Naive thymus-derived CD4-positive, alpha-beta T cell (primary cell): ENCODE measurements at places on chromosomes 16 and 17.

DNA sequence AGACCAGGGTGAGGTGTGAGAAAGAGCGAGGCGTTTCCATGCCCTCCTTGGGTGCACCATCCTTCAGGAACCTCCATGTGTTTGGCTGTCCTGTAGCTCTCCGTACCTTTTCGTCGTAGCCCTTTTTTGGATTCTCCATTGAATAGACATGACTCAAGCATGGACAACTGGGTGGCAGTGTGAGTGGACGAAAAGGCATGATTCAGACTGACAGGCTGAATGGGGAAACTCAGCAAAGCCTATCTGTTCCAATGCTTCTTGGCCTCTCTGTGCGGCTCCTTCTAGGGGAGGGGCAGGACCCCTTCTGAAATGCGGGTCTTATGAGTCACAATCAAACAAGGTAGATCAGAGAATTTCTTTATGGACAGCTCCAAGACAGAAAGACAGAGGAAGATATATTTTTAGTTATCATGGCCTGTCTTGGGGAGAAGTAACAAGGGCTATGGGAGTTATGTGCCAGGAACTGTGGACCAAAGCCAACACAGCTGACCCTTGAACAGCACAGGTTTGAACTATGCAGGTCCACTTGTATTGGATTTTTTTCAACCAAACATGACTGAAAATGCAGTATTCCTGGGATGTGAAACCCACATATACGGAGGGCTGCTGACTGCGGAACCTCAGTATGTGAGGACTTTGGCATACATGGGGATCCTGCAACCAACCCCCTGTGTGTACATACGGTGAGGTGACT lies 22.9 kb downstream of the ADORA2B start:
- DNase-seq = no peak
- peaks cover 10% of the 10 kb centered on the region for H3K4me1 ChIP-seq
- H3K27ac ChIP-seq = no peak overlapping the region
- no peaks in the 10 kb centered on the region for H3K36me3 ChIP-seq

DNA sequence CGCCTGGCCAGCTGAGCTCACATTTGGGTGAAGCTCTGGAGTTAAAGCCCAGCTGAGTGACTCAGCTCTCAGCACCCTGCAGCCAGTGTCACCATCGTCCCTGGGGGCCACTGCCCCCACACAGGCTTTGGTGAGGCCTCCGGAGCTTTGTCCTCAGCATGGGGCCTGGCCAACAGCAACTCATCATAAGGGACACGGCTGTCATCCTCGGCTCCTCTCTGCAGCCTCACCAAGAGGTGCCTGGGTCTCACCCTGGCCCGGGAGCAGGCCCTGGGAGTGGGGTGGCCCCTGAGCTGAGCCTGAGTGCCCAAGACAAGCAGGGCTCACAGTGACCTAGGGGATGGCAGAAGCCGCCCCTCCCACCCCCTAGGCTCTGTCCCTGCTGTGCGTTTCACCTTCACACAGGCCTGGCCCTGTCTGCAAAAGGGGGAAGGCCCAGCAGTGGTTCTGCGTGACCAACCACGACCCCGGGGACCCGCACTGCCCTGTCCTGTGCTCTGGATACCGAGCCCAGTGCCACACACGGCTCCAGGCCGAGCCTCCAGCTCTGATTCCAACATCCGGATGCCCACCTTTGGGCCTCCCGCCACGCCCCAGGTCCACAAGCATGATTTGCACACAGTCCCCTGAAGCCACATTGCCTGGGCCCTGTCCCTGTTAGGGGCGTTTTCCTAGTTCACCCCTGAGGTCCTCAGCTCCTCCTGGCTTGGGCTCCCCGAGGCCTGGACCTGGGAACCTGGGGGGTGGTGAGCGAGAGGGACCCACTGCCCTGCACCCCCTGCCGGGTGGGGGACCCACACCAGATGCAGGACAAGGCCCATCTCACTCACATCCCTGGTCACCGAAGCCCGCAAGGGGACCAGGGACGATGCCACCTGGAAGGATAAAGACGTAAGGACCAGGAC lies 21.8 kb upstream of the AATK start:
- H3K36me3 ChIP-seq = no peaks in the 10 kb centered on the region
- no peak for DNase-seq
- no peaks in the 10 kb centered on the region for H3K27me3 ChIP-seq

DNA sequence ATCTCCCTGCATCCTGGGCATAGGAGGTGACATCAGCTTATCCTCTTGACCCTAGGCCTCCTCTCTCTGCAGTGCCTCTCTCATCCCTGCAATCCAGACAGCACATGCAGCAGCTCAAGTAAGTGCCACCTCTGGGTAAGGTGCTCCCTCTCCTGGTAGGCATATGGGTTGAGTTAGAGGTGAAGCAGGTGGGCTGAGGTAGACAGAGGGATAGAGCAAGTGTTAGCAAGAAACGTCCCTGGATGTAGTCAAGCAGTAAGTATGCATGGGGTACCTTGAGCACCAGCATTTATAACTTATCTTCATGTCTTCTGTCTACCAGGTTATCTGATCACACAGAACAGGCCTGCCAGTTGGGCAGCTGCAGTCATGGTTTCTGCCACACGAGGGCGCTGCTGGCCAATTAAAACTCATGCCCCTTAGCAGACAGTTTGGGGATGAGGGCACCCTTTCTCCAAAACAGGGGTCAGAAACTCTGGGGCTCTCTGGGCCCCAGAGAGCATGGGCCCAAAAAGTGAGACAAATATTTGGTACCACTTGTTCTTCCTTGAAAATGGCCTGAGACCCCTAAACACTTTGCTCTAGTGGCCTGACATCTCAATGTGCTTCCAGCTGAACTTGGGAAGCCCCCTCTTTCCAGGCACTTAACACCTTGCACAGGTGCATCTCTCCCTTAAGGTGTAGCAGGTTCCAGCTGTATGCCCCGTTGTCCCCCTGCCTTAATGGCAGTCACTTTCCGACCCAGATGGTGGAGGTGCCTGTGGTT lies 59.8 kb downstream of the NEUROD2 start:
- H3K4me3 ChIP-seq = no peak overlapping the region
- no peaks in the 10 kb centered on the region for H3K36me3 ChIP-seq
- H3K27ac ChIP-seq = no peak overlapping the region
- no peaks in the 10 kb centered on the region for H3K27me3 ChIP-seq

- no peaks in the 10 kb centered on the region for H3K4me1 ChIP-seq
- no peaks in the 10 kb centered on the region for H3K27me3 ChIP-seq
- H3K36me3 ChIP-seq = no peaks in the 10 kb centered on the region
- no peak for DNase-seq
- H3K4me3 ChIP-seq = no peak overlapping the region
Observed at GRCh38 chr16:89572485-89573205, 2.9 kb upstream of the CPNE7 start.

DNA sequence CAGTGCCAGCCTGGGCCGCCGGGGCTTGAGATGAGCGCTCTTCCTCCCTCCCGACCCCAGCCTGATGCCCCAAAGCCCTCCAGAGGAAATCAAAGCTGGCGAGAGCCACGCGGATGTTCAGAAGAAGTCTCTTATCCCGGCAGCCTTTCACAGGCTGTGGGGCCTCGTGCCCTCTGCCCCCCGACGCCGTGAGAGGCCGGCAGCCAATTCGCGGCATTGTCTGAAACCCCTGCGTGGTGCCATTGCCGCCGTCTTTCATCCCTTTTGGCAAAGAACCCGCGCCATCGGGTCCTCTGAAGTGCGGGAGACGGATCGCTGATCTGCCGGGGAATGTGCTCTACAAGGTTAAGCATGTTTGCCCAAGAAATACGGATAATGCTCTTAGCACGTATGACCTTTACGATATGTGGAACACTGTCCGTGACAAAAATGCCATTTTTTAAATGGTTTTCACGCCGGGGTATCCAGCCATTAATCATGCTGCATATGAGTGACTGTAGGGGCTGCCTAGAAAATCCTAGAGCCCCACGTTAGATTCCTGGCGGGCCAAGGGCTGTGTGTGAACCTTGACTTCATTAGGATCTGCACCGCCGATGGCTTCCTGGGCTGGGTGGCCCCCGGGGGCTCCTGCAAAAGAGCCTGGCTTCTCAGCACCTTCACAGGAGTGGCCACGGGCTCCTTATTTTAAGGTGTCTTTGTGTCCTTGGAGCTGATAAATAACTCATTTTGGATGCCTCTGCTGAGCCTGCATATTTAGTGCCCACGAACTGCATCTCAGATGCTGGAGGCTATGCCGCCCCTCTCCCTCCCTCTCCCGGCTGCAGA lies 165.1 kb upstream of the TNRC6C start:
- no peaks in the 10 kb centered on the region for H3K36me3 ChIP-seq
- no peak overlapping the region for H3K4me3 ChIP-seq
- no peak overlapping the region for H3K27ac ChIP-seq
- no peak for DNase-seq
- no peaks in the 10 kb centered on the region for H3K27me3 ChIP-seq

- no peaks in the 10 kb centered on the region for H3K27me3 ChIP-seq
- peaks cover 6% of the 10 kb centered on the region for H3K4me1 ChIP-seq
- no peak overlapping the region for H3K4me3 ChIP-seq
- H3K36me3 ChIP-seq = no peaks in the 10 kb centered on the region
- DNase-seq = no peak
- no peak overlapping the region for H3K27ac ChIP-seq
Observed at GRCh38 chr17:799261-799660, 17.1 kb downstream of the MRM3 start.

- DNase-seq = no peak
- H3K36me3 ChIP-seq = no peaks in the 10 kb centered on the region
- H3K27ac ChIP-seq = no peak overlapping the region
- H3K4me1 ChIP-seq = no peaks in the 10 kb centered on the region
Observed at GRCh38 chr16:86669937-86670749, 91.8 kb downstream of the FOXL1 start.

DNA sequence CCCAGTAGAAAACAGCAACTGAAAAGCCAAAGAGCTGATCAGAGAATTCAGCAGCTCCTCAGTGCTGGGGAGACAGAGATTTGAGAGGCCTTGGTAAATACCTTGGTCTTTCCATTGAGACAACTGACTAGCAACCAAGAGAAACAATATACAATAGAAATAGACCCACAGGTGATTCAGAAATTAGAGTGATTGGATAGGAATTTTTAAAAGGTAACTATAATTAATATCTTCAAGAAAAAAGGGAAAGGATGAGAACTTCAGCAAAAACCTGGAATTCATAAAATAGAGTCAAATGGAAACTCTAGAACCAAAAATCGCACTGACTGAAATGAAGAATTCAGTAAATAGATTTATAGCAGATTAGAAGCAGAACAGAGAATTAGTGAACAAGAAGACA lies 32.5 kb upstream of the ITGAX start:
- no peaks in the 10 kb centered on the region for H3K4me1 ChIP-seq
- H3K36me3 ChIP-seq = no peaks in the 10 kb centered on the region
- no peak overlapping the region for H3K27ac ChIP-seq

GRCh38 chr17:45096141-45096540 lies 35.0 kb downstream of the NMT1 start:
- peaks cover 22% of the 10 kb centered on the region for H3K36me3 ChIP-seq
- no peaks in the 10 kb centered on the region for H3K4me1 ChIP-seq
- DNase-seq = no peak
- H3K4me3 ChIP-seq = no peak overlapping the region
- H3K27me3 ChIP-seq = no peaks in the 10 kb centered on the region

DNA sequence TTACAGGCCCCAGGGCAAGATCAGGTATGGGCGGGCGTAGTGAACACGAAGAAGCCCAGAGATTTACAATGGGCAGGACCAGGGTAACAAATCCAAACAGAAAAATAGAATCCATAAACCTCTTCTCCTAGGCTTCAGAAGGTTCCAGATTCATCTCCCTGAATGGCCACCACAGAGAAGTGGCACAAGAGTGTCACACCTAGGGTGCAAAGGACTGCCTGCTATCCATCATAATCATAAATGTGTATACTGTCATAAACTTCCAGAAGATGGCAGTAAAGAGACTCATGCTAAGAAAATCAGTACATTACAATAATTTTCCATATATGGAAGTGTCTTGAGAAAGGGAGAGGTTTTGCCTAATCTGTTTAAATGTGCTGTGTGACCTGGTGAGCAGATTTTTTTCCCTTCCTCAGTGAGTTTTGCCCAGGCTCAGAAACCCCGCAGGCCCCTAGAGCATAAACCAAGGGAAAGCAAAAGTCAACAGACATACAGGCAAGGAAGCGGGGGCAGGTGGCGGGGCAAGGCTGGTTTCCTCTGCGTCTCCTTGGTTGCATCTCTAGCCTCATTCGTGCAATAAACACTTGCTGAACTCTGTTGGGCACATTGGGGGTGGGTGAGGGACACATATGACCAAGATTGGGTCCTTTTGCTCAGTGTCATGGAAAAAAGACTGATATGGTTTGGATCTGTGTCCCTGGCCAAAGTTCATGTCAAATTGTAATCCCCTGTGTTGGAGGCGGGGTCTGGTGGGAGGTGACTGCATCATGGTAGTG lies 92.0 kb upstream of the CDH5 start:
- no peaks in the 10 kb centered on the region for H3K36me3 ChIP-seq
- H3K4me3 ChIP-seq = no peak overlapping the region
- H3K4me1 ChIP-seq = no peaks in the 10 kb centered on the region
- DNase-seq = no peak

GRCh38 chr17:76097716-76098295 lies 5.8 kb downstream of the EXOC7 start:
- H3K27me3 ChIP-seq = no peaks in the 10 kb centered on the region
- H3K4me3 ChIP-seq = no peak overlapping the region
- peaks cover 8% of the 10 kb centered on the region for H3K4me1 ChIP-seq
- no peak overlapping the region for H3K27ac ChIP-seq

DNA sequence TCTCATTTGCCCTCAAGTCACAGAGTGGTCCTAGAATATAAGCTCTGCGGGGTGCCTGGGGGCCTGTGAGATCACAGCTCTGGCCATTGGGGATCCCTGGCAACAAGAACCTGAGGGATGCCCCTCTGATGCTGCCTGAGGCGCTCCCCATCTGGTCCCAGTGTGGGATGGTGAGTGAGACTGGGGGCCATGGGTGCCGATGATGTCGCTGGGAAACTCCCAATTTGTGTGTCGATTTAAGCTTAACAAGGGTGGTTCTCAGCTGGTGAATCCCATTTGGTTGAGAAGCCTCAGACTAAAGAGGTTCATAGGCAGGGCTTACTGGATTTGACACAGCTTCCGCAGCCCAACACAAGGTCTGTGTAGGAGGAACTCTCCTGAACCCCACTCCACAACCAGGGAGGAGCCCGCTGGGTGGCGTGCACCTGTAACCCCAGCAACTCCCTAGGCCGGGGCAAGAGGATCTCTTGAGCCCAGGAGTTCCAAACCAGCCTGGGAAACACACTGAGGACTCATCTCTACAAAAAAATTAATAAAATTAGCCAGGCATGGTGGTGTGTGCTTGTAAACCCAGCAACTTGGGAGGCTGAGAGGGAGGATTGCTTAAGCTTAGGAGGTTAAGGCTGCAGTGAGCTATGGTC lies 63.7 kb upstream of the SIAH1 start:
- no peaks in the 10 kb centered on the region for H3K36me3 ChIP-seq
- H3K4me1 ChIP-seq = no peaks in the 10 kb centered on the region
- H3K27ac ChIP-seq = no peak overlapping the region
- H3K4me3 ChIP-seq = no peak overlapping the region

GRCh38 chr17:78396441-78397337 lies 18.2 kb downstream of the PGS1 start:
- peaks cover 84% of the 10 kb centered on the region for H3K36me3 ChIP-seq
- no peak overlapping the region for H3K27ac ChIP-seq
- DNase-seq = no peak
- no peaks in the 10 kb centered on the region for H3K4me1 ChIP-seq
